ENCODE measurements at places on chromosomes 7 and 10. TPM values are rescaled to one million over a fixed set of nuclear protein-coding genes. Genes with fewer than 3 reads are reported as not detected.
A peak's percentile ranks its signal among the peaks of the same experiment; 100 is the strongest.

DNA sequence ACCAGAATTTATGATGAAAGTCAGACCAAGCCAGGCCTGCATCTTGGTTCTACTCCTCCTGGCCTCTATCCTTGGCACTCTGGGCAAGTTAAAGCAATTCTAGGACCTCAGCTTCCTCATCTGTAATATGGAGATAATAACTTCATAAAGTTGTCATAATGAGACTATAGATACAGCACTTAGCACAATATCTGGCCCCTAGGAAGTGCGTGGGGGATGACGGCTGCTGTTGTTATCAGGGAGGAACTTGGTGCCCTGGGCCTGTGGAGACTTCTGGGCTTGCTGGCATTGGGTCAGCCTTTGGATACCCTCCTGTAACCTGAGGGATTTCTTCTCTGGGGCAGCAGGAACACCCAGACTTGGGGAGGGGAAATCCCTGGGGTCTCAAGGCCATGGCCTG, 27.6 kb downstream of the PFKFB3 start:
- H3K27me3 ChIP-seq = no peaks in the 10 kb centered on the region
- H3K4me1 ChIP-seq = peaks cover 11% of the 10 kb centered on the region
- no peak overlapping the region for H3K27ac ChIP-seq
- DNase-seq = no peak

DNA sequence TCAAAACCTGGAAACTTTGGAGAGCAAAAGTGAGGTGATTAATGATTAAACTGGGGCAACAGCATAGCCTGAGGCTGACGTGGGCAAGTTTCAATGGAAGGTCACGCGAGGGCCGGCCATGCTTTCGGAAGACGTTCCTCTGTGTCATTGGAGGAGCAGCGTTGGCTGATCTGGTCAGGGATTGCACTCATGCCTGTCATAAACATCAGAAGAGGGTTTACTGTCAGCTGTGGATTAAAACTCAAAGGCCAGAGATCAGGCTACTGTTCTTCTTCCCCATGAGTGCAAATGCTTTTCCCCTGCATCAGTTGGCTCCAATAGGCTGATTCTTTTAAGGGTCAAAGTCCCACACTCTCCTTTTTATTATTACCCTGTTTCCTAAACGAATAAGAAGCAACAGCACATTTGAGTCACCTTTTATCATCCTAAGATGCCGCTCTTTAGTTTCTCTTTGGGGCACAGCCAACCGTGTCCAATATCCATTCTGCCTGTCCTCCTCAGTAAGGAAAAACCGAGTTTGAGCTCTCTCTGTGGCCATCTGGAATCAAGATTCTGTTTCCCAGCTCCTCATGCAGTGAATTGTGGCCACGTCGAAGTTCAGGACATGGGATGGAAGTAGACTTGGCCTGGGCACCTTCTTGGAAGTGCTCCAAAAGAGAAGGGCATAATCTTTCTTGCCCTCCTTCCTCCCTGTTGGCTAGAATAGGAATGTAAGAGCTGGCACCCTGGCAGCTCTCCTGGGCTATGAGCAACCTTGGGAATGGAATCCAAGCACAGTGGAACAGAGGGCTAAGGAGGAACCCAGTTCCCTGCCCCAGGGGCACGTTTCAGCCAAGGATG, 62.5 kb upstream of the INSIG1 start:
- no peak overlapping the region for H3K4me3 ChIP-seq
- H3K4me1 ChIP-seq = no peaks in the 10 kb centered on the region
- no peak overlapping the region for H3K27ac ChIP-seq
- peaks cover 15% of the 10 kb centered on the region for H3K27me3 ChIP-seq

DNA sequence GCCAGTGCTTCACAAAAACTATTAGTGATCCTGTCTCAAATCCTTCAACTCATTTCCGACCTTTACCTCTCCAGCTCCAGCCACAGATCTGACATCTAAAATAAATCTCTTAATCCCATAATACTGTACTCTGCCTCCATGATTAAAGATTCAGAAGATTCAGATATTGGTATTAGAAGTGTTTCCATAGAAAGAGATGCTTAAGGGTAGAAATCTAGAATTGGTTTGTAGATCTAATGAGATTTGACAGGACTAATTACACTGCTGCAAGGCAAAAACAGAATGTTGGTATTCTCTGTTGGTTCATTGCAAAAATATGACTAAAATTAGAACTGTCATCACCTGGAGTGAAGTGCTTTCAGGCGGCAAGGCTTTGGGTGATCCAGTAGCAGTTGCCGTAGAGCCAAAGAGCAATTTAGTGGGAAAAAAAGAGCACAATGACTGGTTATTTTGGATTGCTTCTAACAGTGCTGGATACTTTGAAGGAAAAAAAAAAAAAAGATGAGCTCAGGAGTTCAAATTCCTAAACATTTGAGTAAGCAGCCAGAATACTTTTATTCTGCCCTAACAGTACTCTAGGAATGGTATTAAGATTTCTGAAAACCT, 940.1 kb upstream of the SORCS1 start:
- H3K36me3 ChIP-seq = no peaks in the 10 kb centered on the region
- H3K27me3 ChIP-seq = no peaks in the 10 kb centered on the region
- no peak overlapping the region for H3K4me3 ChIP-seq
- no peaks in the 10 kb centered on the region for H3K4me1 ChIP-seq
- no peak for DNase-seq
- H3K27ac ChIP-seq = no peak overlapping the region

GRCh38 chr7:81934596-81935301, 164.9 kb upstream of the HGF start:
- H3K4me3 ChIP-seq = no peak overlapping the region
- H3K27ac ChIP-seq = no peak overlapping the region
- no peaks in the 10 kb centered on the region for H3K27me3 ChIP-seq
- DNase-seq = no peak
- no peaks in the 10 kb centered on the region for H3K36me3 ChIP-seq

DNA sequence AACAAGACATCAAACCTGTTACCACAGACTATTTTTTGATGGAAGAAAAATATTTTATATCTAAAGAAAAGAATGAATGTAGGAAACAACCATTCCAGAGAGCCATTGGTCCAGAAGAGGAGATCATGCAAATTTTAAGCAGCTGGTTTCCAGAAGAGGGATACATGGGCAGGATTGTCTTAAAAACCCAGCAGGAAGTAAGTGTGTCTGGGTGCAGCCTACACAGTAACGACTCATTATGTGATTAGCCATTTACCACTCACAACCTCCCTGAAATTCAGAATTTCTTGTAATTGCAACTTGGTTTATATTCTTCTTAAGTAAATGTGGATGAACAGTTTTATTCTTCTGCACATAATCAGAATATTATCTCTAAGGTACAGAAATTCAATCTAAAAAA, 46.2 kb downstream of the NOC3L start:
- no peak overlapping the region for H3K4me3 ChIP-seq
- no peak for DNase-seq
- H3K27me3 ChIP-seq = peaks cover 4% of the 10 kb centered on the region
- H3K4me1 ChIP-seq = peaks cover 2% of the 10 kb centered on the region

- H3K36me3 ChIP-seq = peaks cover 53% of the 10 kb centered on the region
- peak overlapping the region; percentile 22 for H3K27ac ChIP-seq
- H3K4me3 ChIP-seq = no peak overlapping the region
- peaks cover 85% of the 10 kb centered on the region for H3K4me1 ChIP-seq
Measured at GRCh38 chr7:55477781-55478374, 94.4 kb downstream of the VOPP1 start.

DNA sequence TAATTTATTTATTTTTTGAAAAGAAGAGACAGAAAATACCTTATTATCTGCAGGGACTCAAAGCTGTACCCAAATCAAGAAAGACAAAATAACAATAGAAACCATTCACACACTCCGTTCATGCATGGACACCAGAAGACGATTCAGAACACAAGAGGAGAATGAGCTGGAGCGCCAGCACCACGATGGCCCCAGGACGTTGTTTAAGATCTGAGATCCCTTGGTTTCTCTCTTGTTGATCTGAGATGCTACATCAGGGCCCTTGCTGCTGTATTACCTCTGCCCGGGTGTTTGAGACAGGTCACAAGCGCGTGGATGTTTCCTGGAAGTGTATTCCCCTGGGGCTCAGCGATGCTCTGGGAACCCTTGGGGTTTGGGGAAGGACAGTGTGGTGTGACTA, 46.8 kb downstream of the CHST3 start:
- no peaks in the 10 kb centered on the region for H3K4me1 ChIP-seq
- H3K4me3 ChIP-seq = no peak overlapping the region
- H3K27ac ChIP-seq = no peak overlapping the region
- no peak for DNase-seq
- no peaks in the 10 kb centered on the region for H3K36me3 ChIP-seq
- no peaks in the 10 kb centered on the region for H3K27me3 ChIP-seq

DNA sequence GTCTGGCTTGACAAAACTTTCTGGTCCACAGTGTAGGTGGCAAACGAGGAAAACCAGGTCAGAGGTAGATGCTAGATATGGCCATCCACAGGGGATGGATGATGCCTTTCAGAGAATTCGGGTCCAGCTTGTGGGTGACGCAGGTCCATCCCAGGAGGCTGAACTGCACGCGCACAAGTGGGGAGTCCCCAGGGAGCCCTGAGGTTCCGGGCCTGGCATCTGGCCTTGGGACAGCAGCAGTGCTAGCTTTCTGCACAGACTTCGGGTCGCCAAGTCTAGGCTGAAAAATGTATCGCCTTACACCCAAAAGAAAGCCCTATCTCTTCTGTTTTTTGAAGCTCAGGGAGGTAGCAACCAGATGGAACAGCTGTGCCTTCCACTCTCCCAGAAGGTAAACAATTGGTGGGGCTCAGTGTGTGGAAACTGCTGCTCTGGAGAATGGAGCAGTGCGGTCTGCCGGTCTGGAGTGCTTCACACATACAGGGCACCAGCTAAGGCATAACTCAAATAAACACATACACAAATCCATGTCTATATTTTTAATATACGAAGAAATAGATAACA, 119.3 kb upstream of the ACBD5 start:
- H3K36me3 ChIP-seq = no peaks in the 10 kb centered on the region
- H3K27me3 ChIP-seq = no peaks in the 10 kb centered on the region
- no peak for DNase-seq
- H3K4me1 ChIP-seq = peaks cover 3% of the 10 kb centered on the region
- no peak overlapping the region for H3K4me3 ChIP-seq
- H3K27ac ChIP-seq = no peak overlapping the region

- peaks cover 6% of the 10 kb centered on the region for H3K36me3 ChIP-seq
- peaks cover 5% of the 10 kb centered on the region for H3K4me1 ChIP-seq
- no peak overlapping the region for H3K4me3 ChIP-seq
- DNase-seq = no peak
Measured at GRCh38 chr10:119222966-119223386, 15.6 kb downstream of the GRK5 start.

CACNA2D1 gene
- total RNA-seq = not detected
